H1 (cell line): ENCODE measurements at places on chromosomes 4 and X.
A peak's percentile ranks its signal among the peaks of the same experiment; 100 is the strongest.

GRCh38 chrX:10931976-10932375, 179.2 kb upstream of the HCCS start:
- no peak for DNase-seq

GRCh38 chr4:105651884-105652283, 56.6 kb downstream of the INTS12 start:
- DNase-seq, result no peak

- no peak for DNase-seq
Measured at GRCh38 chr4:133555671-133556070, 406.6 kb downstream of the PCDH10 start.

DNA sequence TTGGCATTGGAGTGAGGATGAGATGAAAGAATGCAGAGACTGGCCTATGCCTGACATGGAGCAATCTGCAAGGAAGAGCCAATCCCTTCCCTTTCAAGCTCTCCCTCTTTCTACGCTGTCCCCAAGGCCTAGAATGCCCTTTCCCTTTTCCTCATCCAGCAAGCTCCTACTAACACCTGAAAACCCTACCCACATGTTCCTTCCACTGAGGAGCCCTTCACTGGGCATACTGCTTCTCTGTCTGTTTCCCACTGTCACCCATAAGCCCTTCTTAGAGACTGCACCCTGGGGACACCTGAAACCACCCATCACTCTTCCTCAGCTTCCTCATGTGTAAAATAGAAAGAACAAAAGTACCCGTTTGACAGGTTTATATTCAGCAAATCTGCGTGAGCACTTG, 249.6 kb upstream of the PSAPL1 start:
- DNase-seq, result no peak

DNA sequence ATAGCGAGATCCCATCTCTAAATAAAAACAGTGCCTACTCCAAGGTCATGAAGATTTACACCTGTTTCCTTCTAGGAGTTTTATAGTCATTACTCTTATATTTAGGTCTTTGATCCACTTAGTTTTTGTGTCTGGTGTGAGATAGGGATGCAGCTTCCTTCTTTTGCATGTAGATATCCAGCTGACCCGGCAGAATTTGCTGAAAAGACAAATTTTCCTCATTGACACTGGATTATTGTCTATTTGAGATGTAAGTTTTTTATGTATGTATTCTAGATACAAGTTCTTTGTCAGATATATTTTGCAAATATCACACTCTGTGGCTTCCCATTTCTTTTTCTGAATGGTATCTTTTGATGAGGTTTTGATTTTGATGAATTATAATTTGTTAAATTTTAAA, 85.4 kb downstream of the RFC1 start:
- no peak for DNase-seq

GRCh38 chrX:73855546-73855945, 292.5 kb downstream of the CHIC1 start:
- peak; percentile 68 for DNase-seq

- DNase-seq, result no peak
Measured at GRCh38 chr4:112005027-112005426, 140.2 kb upstream of the FAM241A start.

GRCh38 chr4:38802561-38803355, 1.8 kb downstream of the TLR1 start:
- no peak for DNase-seq

- no peak for DNase-seq
Measured at GRCh38 chrX:14038375-14039085, 8.8 kb upstream of the GEMIN8 start.

GRCh38 chr4:168057412-168057811, 34.9 kb upstream of the ANXA10 start:
- DNase-seq, result no peak

DNA sequence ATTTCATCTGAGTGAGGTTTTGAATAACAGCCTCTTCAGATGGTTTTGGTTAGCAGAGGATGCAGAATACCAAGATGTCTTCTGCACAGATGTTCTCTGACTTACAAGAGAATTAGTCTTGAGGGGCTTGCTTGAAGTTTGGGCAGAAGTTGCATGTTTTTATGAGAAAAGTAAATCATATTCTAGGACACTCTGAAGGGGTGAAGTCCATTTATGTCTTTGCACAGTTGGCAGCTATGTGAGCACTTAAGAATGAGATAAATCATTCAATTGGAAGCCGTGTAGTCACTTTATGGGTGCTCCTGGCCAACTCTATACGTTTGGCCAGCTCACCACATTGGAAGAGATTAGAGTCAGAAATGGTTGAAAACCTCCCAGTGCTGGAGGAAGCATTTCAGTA, 252.7 kb upstream of the KCNIP4 start:
- DNase-seq, result no peak

DNA sequence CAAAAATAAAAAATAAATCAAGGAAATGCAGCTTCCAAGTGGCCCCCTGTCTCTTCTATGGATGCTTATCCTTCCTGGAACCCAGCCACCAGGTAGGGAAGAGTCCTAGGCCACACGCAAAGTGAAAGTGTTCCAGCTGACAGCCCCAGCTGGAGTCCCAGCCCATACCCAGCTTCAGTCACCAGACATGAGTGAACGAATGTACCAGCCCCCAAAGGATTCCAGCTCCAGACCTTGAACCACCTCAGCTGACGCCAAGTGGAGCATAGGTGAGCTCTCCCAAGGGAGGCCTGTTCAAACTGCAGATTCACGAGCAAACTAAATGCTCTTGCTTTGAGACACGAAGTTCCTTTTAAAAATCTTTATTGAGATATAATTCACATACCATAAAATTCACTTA, 62.0 kb downstream of the BCOR start:
- DNase-seq, result no peak

GRCh38 chr4:156346959-156347385, 393.3 kb upstream of the CTSO start:
- DNase-seq, result no peak
